Stimulated activated CD8-positive, alpha-beta memory T cell treated with anti-CD3 and anti-CD28 coated beads, Interleukin-2, amount 100 ng/mL, for 1 hour (primary cell): ENCODE measurements at places on chromosomes 16 and 17.

GRCh38 chr16:10631886-10632285 lies 51.5 kb upstream of the EMP2 start:
- no peak for DNase-seq

DNA sequence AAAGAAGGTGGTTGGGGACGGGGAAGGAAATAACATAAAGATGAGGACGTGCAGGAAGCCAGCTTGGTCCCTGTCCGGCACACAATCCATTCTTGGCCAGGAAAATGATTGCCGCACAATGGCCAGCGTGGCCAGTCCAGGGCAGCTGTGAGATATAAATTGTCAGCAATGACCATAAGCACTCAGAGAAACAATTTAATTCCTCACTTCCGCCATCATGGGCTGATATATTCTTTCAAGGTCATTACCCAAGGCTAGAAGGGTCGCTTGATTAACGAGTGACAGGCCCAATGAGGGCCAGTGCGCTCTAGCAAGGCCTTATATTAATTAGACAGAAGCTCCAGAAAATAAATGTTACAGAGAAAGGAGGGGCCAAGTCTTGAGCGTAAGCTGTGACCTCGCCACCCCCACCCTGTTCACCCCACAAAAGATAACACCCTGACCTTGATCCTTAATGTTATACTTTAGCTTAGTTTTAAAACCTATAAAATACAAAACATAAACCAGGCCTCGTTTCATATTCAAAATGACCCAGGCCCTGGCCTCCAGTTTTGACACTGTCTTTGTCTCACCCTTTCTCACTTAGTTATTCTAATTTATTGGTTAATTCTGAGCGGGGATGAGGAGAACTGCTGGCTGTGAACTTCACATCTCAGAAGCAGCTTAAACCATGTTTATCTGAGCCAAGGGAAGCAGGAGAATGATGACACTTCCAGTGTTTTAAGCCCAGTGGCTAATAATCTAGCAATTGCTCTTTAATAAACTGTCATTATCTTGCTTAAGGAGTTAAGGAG lies 478.3 kb upstream of the ZFHX3 start:
- no peak for DNase-seq

DNA sequence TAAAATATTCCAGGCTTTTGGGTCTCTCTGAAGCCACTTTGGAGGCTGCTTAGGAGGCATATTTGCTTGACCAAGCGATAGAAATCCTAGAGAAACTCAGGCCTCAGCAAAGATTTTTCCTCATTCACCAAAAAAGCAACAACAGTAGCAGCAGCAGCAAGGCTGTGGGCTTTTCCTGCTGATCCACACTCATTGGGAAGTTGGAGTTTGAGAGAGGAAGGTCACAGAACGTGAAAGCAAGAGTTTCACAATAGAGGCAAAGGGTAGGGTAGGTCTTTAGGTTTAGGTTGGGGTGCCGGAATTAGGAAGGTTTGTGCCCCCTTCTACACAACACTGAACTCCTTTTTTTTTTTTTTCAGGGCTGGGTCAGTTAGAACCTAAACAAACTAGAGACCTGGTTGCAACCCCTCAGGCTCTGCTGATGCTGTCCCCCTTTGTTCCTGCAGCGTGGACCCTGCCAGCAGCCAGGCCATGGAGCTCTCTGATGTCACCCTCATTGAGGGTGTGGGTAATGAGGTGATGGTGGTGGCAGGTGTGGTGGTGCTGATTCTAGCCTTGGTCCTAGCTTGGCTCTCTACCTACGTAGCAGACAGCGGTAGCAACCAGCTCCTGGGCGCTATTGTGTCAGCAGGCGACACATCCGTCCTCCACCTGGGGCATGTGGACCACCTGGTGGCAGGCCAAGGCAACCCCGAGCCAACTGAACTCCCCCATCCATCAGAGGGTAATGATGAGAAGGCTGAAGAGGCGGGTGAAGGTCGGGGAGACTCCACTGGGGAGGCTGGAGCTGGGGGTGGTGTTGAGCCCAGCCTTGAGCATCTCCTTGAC lies 2.0 kb downstream of the TMUB2 start:
- no peak for DNase-seq

GRCh38 chr17:51487947-51488346 lies 227.6 kb downstream of the UTP18 start:
- no peak for DNase-seq

GRCh38 chr16:87464691-87465300 lies 28.0 kb downstream of the ZCCHC14 start:
- no peak for DNase-seq

DNA sequence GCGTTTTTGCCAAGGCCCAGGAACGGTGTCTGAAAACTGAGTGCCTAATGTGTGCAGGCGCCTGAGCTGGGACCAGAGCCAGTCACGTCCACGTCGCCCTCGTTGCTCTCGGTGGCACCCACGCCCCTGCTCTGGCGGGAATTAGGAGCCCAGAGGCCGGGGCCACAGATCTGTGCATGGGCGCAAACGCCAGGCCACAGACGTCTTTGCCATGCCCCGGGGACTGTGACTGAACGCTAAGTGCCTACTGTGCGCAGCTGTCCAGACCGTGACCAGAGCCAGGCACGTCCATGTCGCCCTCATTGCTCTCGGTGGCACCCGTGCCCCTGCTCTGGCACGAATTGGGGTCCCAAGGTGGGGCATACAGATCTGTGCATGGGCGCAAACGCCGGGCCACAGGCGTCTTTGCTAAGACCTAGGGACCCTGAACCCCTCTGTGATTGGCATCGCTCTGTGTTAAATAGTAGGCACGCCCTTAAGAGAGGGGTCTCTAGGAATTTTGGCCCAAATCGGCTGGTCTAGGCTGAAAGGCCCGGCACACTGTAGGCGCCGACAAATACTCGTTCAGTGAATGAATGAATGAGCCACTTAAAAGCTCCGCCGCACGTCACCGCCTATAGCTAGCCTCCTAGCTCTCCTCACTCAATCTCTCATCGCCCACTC lies 827 bp upstream of the UBALD1 start:
- DNase-seq = no peak

DNA sequence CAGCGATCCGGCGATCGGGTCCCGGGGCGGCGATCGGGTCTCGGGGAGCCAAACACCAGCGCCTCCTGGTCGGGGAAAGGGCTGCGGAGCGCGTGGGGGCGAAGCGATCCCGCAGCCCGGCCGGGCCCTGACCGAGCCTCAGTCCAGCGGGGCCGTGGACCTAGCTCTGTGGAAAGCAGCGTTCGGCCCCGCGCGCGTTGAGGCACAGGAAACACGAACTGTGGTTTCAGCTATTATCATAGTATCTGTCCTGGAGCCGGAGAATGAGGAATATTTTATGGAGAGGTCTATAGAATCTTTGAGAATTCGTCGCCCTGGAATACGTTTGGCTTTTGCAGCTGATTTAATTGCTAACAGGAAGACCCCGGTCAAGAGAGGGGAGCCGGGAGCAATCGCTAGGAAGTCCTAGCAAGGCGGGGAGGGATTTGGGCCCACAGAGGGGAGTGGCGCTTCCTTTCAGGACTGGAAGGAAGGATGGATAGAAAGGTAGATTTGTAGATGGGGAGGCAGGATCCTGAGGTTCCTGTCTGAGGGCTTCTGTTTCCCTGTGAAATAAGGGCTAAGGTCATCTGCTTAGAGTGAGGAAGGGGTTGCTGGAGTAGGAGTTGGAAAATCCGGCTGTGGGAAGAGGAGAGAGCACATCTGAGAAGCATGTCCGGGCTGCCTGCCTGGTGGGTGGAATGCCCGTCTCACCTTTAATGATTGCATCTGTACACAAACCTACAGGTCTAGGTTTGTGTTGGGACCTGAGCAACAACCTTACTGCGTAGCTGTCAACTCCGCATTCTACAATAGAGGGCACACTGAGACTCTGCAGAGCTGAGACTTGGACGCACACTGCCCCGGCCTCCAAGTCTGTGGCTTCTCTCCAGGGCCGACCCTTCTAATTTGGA lies 770 bp downstream of the CCNF start:
- DNase-seq = no peak

DNA sequence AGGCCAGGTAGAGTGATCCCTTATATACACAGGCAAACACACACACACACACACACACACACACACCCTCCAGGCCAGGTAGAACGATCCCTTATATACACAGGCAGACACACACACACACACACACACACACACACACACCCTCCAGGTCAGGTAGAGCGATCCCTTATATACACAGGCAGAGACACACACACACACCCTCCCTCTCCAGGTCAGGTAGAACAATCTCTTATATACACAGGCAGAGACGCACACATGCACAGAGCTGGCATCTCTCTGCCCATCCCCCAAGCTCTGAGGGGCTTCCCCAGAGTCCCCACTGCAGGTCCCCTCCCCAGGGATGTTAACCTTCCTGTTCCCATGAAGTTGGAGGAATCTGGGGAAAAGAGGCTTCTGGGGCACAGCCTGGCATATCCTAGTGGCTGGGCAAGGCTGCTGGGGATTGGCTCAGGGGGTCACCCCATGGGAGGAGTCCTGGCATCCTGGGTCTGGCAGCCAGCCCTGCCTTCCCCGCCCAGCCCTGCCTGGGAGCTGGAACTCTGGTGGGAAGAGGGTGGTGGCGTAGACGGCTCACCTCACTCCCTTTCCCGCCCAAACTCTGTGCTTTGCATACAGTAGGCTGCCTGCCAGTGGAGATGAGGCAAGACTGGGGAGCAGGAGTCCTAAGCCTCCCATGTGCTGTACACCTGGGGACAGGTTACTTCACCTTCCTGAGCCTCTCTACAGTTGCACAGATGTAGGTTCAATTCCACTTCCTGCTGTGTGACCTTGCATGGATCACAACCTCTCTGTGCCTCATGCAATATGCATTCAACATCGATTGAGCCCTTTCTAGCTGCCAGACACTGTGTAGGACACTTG lies 41.8 kb downstream of the TEKT5 start:
- DNase-seq = no peak

DNA sequence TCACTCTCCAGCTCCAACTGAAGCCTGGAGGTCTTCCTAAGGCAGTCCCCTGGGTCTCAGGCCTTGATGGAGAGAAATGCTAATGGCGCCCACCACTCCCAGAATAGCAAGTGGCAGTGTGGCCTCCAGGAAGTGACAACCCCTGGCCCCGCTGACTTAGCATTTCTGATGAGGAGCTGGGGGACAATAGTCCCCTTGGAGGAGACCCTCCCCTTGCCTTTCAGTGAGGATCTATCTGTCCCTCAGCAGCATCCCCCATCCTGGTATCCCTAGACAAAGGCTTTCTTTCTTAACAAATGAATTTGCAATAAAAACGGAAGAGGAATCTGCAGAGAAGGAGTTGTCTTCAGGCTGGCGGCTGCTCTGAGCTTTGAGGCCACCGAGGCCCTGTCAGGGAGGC lies 68.8 kb downstream of the LITAF start:
- DNase-seq = no peak

GRCh38 chr16:11248133-11248532 lies 7.9 kb downstream of the SOCS1 start:
- no peak for DNase-seq

DNA sequence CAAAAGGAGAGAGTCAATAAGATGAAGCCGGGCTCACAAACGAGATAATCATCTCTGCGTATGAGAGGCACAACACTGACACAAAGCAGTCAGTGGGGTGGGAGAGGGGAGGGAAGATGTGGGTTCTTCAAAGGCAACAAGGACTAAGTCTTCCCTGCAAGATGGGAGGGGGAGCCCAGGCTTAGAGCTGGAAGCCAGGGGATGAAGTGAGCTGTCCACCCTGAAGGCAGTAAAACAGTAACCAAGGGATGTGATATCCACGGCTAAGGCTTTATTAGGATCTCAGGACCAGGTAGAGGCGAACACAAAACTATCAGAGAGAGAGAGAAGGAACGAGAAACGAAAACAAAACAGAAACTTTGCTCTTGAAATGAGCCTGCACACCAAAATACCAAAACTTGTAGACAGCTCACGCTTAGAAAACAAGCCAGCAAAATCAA lies 115.9 kb downstream of the DYNLRB2 start:
- no peak for DNase-seq

DNA sequence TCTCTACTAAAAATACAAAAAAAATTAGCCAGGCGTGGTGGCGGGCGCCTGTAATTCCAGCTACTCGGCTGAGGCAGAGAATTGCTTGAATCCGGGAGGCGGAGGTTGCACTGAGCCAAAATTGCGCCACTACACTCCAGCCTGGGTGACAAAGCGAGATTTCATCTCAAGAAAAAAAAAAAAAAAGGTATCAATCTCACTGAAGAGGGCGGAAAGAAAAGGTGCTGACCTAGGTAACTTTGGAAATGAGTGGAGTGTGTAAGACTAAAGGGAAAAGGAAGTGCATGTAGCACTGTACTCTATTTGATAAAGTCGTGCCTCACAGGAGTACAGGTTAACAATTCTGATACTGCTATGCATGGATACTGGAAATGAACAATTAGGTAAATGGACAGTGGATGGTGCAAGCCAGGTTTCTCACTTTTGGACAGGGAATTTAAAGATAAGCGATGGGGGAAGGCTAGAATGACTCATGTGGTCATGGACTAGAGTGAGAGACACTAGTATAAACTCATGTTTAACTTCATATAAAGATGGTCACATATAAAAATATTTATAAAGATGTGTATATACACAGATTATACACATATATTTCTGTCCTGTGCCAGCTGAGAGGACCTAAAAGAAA lies 142.9 kb downstream of the CDK5R1 start:
- DNase-seq = no peak

GRCh38 chr17:12693640-12694039 lies 27.9 kb downstream of the MYOCD start:
- no peak for DNase-seq
